Epithelial cell of proximal tubule (primary cell): ENCODE measurements at places on chromosomes 11 and 22. TPM values are rescaled to one million over a fixed set of nuclear protein-coding genes. Genes with fewer than 3 reads are reported as not detected.

- no peak for DNase-seq
These were observed 34.6 kb downstream of the APOL5 start for GRCh38 chr22:35752006-35752862.

DNA sequence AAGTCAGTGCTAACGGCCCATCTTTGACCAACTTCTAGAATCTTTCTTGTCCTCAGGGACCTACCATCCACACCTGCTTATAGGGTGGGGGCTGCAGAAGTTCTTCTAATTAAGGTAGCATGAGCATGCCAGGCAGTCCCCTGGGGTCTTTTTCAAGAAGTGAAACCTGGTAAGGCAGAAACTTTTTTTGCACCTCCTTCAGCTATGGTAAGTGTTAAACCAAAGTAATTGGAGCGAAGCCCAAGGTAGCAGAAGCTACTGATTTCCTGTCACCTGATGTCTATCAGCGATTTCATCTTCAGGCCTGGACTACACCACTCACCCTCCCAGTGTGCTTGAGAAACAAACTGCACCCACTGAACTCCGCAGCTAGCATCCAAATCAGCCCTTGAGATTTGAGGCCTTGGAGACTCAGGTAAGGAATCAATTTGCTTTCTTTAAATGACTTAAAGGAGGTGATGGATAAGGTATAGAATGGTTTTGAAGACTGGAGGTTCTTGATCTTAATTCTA is at the start of gene MS4A1:
Gene MS4A1, plus strand, starts transcription at position 317 of the 512 bp plus-strand sequence. CDS start 6,528 bp downstream, outside the sequence.
- DNase-seq, result no peak

GRAMD1B gene
- 3.0 and 6.0 TPM in 2 replicates for total RNA-seq

BCO2 gene
- 0.29 and 0.52 TPM in 2 replicates for total RNA-seq

DNA sequence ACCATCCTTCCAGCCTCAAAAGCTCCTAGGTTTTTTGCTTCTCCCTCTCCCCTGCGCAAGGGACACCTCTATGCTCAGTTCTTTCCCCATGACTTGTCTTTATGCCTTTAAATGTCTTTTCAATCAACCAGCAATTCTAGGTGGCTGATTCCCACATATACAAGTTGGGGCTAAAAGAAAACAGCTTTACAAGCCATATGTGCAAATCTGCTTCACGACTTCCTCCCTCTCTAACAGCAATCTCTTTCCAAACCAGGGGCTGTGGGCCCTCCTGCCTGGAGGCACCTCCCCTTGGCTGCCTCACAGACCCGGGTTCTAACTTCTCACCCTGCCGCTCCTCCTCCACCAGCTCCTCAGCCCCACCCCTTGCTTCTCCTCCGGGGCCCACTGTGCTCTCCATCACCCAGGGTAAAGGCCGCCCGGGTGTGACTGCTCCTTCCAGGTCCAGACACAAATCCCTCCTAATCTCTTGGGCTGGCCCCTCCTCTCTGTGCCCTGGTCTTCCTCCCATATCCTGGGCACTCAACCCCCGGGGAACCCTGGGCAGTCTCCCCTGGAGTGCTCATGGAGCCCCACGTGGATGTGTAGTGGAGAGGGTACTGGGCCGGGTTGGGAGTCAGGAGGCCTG is 14.1 kb downstream of the TMPRSS13 start:
- no peak for DNase-seq

- no peak for DNase-seq
These were observed 52.4 kb downstream of the LGR4 start for GRCh38 chr11:27420217-27420616.

- DNase-seq, result no peak
These were observed 64.2 kb upstream of the NARS2 start for GRCh38 chr11:78638704-78639380.

GRCh38 chr11:66002648-66003225 is 434 bp downstream of the BANF1 start:
- no peak for DNase-seq

- DNase-seq, result no peak
These were observed 417.0 kb upstream of the DDI1 start for GRCh38 chr11:103619480-103619879.

- DNase-seq, result no peak
These were observed 520.8 kb downstream of the INSC start for GRCh38 chr11:15635521-15635920.

- DNase-seq, result peak; percentile 13
These were observed 37.7 kb downstream of the EIF4ENIF1 start for GRCh38 chr22:31451709-31452571.

CST6 gene
- 53.4 and 89.1 TPM in 2 replicates for total RNA-seq

MRPL17 gene
- total RNA-seq, result 44.7 and 62.6 TPM in 2 replicates

RIMBP3B gene
- 0.29 TPM in 1 of 2 replicates, not detected in the other for total RNA-seq
